Left lung (tissue), 14 donors: ENCODE measurements at places on chromosomes 7 and 10.

DNA sequence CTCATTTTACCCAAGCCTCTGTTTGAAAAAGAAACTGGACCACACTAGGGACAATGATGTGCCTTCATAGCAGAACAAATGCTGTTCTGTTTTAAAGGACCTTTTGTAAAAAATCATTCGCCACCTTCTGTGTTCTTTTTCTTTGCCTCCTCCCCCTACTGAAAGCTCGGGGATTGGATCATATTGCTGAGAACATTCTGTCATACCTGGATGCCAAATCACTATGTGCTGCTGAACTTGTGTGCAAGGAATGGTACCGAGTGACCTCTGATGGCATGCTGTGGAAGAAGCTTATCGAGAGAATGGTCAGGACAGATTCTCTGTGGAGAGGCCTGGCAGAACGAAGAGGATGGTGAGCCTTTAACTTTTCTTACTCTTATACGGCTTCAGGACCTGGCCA is 62.2 kb downstream of the POLL start:
- DNase-seq, result no peak

- DNase-seq, result no peak
Measured at GRCh38 chr7:33738260-33738935, 166.9 kb upstream of the BMPER start.

GRCh38 chr10:22849077-22849805 is 78.6 kb upstream of the ARMC3 start:
- DNase-seq, result peak; percentile 32

- DNase-seq, result no peak
Measured at GRCh38 chr10:127996586-127996985, 89.7 kb downstream of the PTPRE start.

GRCh38 chr10:4834898-4835405 is 8.9 kb downstream of the AKR1E2 start:
- no peak for DNase-seq

DNA sequence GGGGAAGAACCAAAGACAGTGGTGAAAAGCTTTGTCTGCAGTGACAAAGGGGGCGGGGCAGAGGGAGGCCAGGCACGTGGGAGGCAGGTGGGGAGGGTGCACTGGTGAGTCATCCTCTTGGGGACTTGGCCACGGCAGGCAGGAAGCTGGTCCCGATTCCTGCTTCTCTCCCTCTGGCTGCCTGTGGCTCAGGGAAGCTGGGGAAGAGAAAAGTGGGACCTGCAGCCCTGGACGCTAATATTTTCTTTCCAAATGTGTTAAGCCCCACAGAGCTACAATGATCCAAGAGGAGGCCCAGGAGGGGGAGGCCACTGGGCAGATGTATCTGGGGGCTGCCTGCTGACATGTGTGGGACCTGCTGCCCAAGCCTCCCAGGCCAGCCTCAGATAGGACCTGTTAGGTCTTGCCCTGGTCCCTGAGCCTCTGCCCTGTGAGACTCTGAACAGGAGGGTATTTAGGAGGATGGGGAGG is 231.8 kb downstream of the KCNMA1 start:
- peak; percentile 32 for DNase-seq

DNA sequence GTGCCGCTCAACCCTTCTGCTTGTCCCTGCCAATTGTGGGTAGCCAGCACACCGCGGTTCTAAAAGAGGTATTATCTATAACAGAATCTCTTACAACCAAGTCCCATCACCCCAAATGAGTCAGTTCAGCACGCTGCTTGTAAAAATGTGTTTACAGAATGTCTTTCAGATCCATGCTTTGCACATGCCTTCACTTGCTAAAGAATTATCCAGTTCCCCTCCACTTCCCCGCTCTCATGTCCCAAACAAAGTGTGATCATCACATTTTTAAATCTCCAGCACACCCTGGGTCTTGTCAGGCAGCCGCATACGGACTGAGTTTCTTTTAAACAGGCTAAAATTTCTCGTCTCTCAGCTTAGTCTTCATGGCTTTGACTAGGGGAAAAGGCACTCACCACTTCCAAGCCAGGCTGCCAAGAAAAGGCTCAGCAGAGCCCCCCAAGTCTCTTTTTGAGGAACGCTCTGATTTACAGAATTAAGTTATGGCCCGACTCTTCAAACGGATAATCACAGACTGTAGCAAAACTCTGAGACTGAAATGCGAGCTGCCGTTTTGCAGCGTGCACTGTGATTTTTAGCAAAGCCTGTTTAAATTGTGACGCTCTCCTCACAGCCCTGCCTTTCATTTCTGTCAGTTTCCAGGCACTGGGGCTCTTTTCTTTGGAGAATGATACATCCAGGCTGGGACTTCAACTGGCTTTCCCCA is 29.8 kb upstream of the FGFR2 start:
- DNase-seq, result no peak

- DNase-seq, result peak; percentile 79
Measured at GRCh38 chr10:33273295-33274002, 61.0 kb downstream of the NRP1 start.

GRCh38 chr10:13873196-13873595 is 286.4 kb downstream of the PRPF18 start:
- no peak for DNase-seq

GRCh38 chr10:26386781-26387180 is 51.4 kb upstream of the APBB1IP start:
- DNase-seq, result no peak

DNA sequence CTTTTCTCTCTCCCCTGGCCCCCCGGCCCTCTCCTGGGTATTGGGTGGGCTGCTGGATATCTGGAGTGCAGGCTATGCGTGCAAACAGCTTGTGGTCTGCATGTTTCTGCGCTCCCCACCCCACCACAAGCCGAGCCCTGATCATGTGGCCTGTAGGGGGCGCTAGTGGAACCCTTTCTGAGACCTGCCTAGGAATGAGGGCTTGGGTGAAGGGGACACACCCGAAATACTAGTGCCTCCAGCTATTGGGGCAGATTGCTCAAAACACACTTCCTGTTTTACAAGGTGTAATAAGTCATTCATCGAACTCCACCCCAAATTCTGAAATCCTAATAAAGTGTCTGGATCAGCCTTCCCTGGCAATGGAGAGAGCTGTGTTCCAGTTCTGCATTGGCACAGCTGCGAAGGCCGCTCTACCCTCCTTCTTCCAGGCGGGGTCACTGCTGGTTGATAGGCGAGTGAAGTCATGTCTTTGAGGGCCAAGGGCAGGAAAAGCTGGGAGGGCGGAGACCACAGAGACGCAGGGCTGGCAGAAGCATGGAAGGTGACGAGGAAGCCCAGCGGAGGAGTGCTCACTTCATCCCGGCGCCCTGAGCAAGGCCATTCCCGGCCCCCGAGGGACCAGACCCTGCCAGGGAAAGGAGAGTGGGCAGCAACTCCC is 19.8 kb upstream of the PRRT4 start:
- no peak for DNase-seq

DNA sequence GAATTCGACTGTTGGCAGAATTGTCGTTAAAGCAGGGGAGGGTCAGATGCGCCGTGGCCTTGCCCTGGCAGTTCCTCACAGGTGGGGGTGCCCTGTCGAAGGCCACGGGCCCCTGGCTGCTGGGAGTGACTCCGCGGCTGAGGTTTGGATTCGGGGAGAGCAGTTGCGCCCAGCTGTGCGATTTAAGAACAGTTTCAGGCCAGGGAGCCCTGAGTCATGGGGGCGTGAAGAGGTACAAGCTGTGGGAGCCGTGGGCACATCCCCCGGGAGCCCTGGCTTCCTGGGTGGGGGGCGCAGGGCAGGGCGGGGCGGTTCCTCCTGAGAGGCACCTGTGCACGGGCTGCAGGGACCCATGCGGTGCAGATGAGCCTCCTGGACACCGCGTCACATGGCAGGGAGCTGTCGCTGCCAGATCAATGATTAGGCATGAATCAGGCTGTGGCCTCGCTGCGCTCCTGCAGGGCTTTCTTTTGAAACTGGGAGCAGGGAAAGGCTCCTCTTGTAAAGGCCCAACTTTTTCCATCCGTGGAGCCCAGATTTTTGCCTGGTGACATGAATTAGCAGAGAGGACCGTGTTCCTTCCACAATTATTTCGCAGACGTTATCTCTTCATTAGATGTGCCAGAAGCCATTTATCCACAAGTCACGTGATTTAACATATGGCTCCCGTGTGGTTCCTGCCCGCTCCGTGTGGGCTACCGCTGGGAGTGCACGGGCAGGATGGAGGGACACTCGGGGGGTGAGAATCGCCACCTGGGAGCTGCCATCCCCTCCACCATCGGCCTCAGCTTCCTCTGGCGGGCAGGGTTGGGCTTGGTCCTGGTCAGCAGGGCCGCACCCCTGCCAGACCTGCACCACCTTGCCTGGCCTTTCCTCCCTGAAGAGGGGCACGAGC is 918 bp downstream of the PWWP2B start:
- peak; percentile 85 for DNase-seq
